A375 (cell line): ENCODE measurements at places on chromosomes 13 and 19. TPM values are rescaled to one million over a fixed set of nuclear protein-coding genes. Genes with fewer than 3 reads are reported as not detected.

SIGLECL1 gene
- total RNA-seq: 0.32 TPM in 1 of 2 replicates, not detected in the other

FREM2 gene
- total RNA-seq: 7.6 and 9.0 TPM in 2 replicates

KLK10 gene
- not detected in 2 replicates for total RNA-seq

ZNF415 gene
- total RNA-seq: 0.82 and 1.1 TPM in 2 replicates

ITPKC gene
- total RNA-seq: 10.1 and 12.3 TPM in 2 replicates

RPS16 gene
- total RNA-seq: 587 and 846 TPM in 2 replicates
